Glomerular endothelial cell (primary cell): ENCODE measurements at places on chromosomes 2 and 18.

- no peak for DNase-seq
These were observed 901 bp downstream of the SPOPL start for GRCh38 chr2:138502255-138503086.

GRCh38 chr2:25127646-25128045 is 40.7 kb downstream of the POMC start:
- DNase-seq = no peak

DNA sequence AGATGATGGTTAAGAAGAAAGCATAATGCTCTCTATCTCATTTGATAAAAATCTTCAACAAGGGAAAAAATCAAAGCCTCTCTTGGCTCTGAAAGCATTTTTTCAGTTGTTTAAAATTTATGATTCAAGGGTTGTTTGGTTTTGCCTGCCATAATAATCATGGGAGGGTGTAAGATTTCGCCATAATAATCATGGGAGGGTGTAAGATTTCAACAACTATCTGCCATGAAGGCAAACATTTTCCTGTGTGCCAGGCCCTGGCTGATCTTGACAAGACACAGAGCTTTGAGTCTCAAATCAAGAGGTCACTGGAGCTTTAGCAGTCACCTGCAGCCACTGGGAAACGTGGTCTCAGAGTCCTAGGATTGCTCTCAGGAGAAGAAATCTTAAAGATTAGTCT is 175.1 kb upstream of the PIEZO2 start:
- DNase-seq = no peak

DNA sequence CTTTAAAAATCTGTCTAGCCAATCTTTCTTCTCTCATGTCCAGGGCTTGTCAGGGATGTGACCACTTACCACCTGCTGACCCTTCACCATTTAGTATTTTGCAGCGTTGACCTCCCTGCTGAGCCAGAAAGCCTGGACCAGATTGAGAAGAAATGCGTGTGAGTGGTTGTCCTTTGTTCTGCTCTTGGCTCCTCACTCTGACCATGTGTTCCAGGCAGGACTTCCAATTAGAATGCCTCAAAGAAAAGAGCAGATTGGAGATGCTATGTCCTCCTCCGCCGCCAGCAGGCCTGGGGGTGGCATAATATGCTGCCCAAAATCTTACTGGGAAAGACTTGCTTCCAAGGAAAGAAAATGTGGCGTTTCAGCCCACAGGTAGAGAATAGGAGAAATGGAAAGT is 894.1 kb downstream of the SLC4A3 start:
- DNase-seq = no peak

- no peak for DNase-seq
These were observed 442.5 kb downstream of the ARHGAP15 start for GRCh38 chr2:143571747-143572146.

- DNase-seq = no peak
These were observed 220.2 kb downstream of the ALPK2 start for GRCh38 chr18:58408665-58409064.

DNA sequence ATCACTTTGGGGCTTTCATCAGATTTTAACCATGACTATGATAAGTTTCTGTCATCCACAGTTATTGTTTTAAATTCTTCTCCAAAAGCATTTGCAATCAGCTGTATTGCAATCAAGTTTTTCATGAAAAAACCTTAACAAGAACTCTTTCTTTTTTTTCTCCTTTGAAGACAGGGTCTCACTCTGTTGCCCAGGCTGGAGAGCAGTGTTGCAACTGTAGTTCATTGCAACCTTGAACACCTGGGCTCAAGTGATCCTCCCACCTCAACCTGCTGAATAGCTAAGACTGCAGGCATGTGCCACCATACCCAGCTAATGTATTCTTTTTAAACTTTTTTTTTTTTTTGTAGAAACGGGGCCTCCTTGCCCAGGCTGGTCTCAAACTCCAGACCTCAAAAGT is 45.5 kb upstream of the C2orf66 start:
- no peak for DNase-seq

- no peak for DNase-seq
These were observed 162.4 kb downstream of the SMAD7 start for GRCh38 chr18:48788373-48788772.

DNA sequence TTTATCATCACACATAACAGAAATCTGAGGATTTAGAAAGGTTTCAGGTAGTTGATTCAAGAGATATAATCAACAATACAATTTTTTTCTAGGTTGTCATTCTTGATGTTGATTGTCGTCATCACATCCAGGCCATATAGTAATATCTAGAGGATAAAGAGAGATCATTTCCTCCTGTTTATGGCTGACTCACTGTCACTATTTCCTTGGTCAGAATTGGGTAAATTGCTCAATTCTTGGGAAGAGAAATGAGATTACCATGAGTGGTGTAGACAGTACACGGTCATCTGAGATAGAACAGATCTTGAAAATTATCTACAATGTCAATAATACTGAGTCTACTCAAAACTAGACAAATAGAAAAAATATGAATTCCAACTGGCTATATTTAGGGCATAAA is 78.8 kb downstream of the ZNF804A start:
- no peak for DNase-seq

GRCh38 chr2:38887902-38888554 is 1.6 kb upstream of the ARHGEF33 start:
- DNase-seq = no peak

- no peak for DNase-seq
These were observed 166.4 kb upstream of the PXDN start for GRCh38 chr2:1910592-1911246.

DNA sequence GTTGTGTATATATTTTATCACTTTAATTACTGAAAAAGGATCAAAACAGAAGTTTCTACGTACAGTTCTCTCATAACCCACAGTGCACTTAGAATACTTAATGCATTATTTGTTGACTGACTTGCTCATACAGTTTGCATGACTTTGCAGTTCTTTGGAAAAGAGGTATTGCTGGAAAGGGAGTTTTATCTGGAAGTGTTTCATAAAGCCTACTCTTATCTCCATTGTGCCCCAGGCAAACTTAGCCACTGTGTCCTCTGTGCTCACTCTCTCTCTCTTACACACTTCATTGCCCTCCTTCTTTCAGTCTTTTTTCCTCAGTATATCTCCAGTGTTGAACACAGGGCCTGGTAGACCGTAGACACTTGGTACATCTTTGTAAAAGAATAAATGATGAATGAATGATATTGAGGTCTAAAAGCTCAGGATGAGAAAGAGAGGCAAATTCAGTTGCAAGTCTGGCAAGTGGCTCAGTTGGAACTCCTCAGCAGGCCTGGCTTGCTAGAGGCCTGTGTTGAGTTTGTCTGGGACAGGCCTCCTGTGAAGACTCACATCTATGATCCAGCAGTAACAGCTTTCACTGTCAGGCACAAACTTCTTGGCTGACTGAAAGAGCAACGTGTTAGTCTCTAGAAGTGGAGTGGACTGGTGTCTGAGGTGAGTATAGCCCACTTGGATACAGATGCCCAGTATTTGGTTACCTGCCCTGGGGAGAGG is 56.1 kb downstream of the SETBP1 start:
- no peak for DNase-seq

- no peak for DNase-seq
These were observed 834 bp downstream of the ZNF638 start for GRCh38 chr2:71332435-71332796.

- DNase-seq = no peak
These were observed 45.5 kb upstream of the LDAH start for GRCh38 chr2:20868377-20868776.

GRCh38 chr18:13036622-13037320 is 45.6 kb downstream of the CEP192 start:
- DNase-seq = no peak

DNA sequence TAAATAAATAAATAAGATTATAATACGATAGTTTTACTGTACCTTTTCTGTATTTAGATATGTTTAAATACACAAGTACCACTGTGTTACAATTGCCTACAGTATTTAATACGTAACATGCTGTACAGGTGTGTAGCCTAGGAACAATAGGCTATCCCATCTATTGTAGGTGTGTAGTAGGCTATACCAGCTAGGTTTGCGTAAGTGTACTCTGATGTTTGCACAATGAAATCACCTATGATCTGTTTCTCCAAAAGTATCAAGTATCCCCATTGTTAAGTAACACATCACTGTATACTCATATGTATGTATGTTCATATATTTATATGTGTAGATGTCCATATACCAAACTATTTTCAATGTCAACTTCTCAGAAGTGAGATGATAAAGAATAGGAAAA is 118.2 kb upstream of the RND3 start:
- no peak for DNase-seq

DNA sequence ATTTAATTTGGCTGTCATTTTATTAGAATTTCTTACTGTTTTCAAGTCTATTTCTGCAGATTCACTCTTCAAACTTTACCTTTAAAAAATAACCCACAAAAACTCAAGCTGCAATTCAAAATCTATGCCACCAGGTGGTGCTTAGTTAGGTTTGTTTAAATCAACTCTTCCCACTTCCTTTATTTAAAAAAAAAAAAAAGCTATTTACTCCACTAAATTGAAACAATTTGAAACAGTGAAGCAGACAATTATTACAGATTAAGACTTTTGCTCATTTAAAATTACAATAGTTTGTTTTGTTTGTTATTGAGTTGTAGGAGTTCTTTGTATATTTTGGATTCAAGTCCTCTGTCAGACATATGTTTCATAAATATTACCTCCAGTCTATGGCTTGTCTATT is 300.0 kb downstream of the PDE11A start:
- DNase-seq = no peak

GRCh38 chr2:167103028-167103756 is 214.9 kb downstream of the XIRP2 start:
- DNase-seq = peak; percentile 12

DNA sequence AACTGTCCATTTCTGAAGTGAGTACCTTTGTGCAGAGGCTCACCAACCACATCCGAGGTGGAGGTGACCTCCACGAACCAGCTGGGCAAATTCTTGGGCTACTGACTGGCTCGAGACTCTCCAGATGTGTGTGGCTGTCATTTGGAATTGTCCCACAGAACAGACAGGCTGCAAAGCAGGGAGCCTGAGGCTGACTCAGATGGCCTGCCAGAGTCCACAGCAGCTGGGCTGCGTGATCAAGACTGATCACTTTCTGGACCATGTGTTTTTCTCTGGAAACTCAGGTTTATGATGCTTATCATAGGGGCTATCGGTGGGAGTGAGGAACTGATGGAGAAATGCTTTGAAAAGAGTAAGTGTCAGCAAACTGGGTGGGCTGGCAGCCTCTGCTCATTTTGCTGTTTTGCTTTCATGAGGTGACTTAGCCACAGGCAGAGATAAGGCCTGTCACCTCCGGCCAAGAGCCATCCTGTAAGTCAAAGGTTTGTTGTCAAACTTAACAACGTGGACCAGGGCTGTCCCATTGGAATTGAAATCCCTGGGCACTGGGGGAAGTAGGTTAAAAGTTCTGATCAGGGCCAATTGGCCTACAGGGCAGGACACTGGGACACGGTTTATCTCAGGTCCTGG is 120.4 kb downstream of the LIPG start:
- DNase-seq = no peak

DNA sequence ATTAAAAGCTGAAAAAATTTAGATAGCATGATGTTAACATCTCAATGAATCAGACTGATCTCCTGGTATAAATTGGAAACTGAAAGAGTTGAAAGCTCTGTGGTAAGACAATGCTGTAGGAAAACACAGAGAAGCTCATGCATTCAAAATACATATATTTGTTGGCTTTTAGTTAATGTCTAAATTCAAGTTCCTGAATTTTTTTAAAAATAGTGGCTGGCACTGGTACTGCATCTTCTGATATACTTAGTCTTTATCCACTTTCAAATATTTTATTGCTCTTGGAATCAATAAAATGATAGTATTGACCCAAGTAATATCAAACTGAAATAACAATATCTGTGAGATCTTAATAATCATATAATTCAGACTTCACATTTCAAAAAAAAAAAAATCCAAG is 151.4 kb upstream of the FIGN start:
- DNase-seq = no peak

DNA sequence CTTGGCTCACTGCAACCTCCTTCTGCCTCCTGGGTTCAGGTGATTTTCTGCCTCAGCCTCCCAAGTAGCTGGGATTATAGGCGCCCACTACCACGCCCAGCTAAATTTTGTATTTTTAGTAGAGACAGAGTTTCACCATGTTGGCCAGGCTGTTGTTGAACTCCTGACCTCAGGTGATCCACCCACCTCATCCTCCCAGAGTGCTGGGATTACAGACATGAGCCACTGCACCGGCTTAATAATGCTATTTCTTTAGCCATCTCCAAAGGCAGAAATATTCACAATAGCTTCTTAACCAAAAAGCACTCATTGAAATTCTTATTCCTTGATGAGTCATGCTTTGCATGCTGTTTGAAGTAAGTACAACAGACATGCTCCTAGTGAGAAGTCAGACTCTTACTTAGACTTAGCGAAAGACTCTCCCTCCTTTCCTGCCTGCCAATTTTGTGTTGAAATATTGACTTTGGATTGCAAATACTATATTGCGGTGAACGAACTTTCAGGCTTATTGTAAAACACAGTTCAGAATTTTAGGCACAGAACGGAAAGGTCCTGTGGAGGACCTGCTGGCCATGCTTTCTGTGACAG is 4.4 kb downstream of the ACTR3 start:
- DNase-seq = no peak

DNA sequence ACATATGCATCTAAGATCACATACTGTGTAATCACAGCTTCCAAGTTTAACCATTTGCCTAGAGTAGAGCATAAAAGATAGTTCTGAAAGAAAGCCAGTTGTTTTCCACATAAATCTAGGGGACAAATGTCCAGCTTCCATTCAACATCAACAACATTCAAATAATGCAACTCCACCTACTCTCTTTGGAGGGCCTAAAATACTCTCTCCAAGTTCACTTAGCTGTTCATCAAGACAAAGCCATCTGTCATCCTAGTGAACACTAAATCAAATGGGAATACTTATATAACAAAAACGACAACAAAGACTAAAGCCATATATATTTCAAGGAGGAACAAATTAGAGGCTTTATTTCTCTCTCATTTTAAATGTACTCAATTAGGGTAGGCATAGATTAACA is 221.5 kb upstream of the CDH2 start:
- DNase-seq = no peak

DNA sequence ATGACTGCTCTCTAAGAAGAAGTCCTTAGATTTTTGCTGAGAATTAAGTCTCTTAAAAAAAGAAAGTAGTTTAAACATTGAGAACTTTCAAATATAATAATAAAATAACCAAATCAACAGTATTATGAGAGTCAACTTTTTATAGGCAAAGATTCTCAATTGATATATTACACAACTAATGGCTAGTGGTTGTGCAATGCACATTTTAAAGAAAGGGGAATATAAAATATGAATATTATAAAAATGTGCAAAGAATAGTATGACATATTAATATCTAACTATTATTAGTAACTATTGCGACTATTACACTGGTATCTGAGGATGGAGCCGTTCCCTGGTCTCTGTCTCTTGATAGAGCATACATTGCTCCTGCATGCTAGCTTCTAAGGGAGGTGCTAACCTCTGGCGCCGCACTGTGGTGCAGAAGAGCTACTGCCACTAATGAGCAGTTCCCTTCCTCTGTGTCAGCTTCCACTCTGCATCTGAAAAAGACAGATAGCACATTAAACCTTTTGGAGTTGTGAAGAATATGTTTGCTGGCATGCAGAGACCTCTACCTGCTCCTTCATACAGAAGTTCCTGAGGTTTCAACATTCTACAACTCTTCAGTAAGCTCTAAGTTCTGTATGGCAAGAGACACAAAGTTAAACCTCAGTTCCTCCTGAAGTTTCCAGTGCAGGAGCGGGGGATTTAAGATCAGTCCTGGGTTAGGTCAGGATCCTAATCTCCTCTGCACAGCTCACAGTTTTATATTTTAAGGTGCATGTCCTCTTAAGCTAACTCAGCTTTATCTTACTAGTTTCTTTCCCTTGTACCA is 3.5 kb upstream of the SLC9A2 start:
- peak; percentile 29 for DNase-seq

- DNase-seq = no peak
These were observed 230.4 kb downstream of the IKZF2 start for GRCh38 chr2:212921061-212921460.
